Stimulated activated CD8-positive, alpha-beta memory T cell treated with anti-CD3 and anti-CD28 coated beads, Interleukin-4, amount 100 ng/mL, for 4 hours (primary cell): ENCODE measurements at places on chromosomes 3 and 15.

GRCh38 chr15:96701443-96701842 lies 370.9 kb downstream of the NR2F2 start:
- DNase-seq, result no peak

DNA sequence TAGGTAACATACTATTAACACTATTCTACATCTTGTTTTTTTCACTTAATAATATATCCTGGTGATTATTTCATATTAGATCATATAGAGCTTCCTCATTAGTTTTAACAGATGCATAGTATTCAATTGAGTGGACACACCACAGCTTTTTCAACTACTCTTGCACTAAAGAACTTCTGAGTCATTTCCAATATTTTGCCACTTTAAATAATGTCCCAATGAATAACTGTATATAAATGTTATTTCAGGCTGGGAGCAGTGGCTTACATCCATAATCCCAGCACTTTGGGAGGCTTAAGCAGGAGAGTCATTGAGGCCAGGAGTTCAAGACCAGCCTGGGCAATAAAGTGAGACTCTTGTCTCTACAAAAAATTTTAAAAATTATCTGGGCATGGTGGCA lies 26.9 kb downstream of the MAP1A start:
- no peak for DNase-seq

DNA sequence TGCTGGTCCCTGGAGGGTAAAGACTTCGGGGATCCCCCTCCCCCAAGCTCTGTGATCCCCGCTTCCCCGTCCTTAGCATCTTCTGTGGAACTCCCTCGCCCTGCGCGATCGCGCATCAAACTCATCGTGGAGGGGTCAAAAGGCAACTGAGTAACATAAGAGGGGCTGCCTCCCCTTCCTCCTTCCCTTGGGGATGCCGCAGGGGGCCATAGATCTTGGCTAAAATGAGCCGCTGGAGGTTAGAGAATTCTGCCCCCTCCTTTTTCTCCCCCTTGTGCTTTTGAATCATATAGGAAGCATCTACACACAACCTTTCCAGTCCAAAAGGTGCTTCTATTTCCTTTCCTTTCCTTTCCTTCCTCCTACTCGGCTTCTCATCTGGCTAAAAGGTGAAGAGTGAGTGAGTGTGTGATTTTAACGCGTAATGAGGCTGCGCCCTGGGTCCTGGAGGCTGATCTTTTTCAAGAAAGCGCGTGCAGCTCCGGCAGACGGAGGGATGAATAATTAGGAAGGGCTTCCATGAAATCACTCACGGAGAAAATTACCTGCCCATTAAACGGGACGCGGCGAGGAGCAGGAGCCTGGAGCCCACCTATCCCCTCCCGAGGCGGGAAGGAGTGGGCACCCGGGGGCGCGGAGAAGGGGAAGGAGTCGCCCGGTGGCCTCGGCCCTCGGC lies 831 bp upstream of the ROBO2 start:
- DNase-seq, result no peak

- DNase-seq, result no peak
Observed at GRCh38 chr3:123406598-123406997, 42.3 kb downstream of the ADCY5 start.

- no peak for DNase-seq
Observed at GRCh38 chr3:163672954-163673353, 1405.3 kb downstream of the SI start.

DNA sequence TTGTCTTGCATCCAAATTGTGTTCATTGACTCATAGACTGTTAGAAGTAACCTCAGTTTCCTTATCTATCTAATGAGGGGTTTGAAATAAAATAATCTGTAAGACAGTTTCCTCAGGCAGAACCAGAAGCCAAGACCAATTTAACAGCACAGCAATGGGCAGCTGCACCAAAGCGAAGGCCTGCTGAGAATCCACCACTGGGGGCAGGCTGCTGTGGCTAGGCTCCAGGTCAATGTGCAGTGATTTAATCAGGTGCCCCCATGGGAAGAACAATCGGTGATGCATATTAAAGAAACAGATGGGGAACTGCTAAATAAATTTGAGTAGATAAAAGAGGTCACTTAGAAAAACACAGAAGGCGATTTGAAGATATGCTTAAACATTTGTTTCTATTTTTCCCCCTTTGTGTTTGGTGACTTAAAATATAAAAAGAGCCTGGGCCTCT lies 28.0 kb upstream of the TMOD3 start:
- DNase-seq, result no peak

DNA sequence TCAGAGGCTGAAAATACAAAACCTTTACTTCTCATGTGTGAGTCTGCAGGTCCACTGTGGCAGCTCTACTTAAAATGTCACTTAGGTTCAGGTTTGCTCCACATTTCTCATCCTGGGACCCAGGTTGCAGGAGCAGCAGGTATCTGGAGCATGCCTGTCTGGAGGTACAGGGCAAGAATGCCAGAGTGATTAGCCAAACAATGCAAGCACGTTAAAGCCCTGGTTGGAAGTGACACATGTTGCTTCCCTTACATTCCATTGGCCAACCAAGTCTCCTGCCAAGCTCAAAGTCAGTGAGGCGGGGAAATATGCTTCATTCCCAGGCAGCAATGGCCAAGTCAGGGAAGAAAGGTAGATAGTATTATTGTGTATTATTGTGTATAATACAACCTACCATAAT lies 76.8 kb upstream of the ARL6 start:
- DNase-seq, result no peak
